ENCODE measurements at places on chromosomes 7 and 10.

GRCh38 chr10:129090618-129091366, 376.2 kb upstream of the MGMT start:
- DNase-seq = peak; percentile 72

- no peak for DNase-seq
Observed at GRCh38 chr7:148485618-148486017, 104.9 kb upstream of the C7orf33 start.

- DNase-seq = no peak
Observed at GRCh38 chr10:133440633-133441285, 13.0 kb upstream of the SCART1 start.

DNA sequence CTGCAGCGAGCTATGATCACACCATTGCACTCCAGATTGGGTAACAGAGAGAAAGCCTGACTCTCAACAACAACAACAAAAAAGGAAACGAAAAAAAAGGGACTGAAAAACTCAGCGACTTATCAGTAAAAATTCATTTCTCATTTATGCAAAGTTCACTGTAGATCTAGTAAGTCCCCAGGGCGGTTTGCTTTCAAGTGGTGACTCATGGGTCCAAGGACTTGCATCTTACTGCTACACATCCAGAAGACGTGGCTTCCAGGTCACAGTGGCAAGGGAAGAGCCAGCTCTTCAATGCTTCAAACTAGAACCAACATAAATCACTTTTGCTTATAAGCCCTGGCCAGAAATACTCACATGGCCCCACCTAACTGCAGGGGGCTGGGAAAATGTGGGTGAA, 178.3 kb upstream of the AUTS2 start:
- DNase-seq = no peak

- no peak for DNase-seq
Observed at GRCh38 chr7:85426487-85426960, 239.7 kb upstream of the SEMA3D start.

GRCh38 chr7:42692621-42693020, 219.2 kb downstream of the C7orf25 start:
- DNase-seq = no peak

DNA sequence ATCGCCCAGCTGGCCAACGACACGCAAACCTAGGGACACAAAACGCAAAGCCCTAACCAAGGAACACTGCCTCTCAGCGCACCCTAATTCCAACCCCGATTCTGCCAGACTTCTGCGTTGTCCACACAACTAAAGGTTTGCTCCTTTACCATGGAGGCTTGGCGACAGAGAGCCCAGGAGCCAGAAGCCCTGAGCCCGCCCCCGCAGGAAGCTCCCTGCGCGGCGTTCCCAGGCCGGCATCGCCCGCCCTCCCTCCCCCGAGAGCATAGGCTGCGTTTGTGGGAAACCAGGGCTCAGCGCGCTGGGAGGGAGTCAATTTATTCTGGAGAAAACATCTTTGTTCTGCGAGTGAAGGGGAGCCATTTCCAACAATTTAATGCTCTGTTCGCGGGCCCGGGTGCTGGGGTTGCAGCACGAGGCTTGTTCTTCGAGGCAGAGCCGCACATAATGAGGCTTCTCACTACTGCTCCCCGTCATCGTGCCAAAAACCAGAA, 103.9 kb downstream of the GRID1 start:
- no peak for DNase-seq
